ENCODE measurements at places on chromosomes 5 and 9.

- no peak for DNase-seq
Observed at GRCh38 chr5:5480481-5481111, 58.1 kb downstream of the ICE1 start.

- DNase-seq = no peak
Observed at GRCh38 chr9:113431191-113431590, 20.6 kb downstream of the C9orf43 start.

- DNase-seq = no peak
Observed at GRCh38 chr5:180920710-180921109, 21.8 kb downstream of the BTNL8 start.

DNA sequence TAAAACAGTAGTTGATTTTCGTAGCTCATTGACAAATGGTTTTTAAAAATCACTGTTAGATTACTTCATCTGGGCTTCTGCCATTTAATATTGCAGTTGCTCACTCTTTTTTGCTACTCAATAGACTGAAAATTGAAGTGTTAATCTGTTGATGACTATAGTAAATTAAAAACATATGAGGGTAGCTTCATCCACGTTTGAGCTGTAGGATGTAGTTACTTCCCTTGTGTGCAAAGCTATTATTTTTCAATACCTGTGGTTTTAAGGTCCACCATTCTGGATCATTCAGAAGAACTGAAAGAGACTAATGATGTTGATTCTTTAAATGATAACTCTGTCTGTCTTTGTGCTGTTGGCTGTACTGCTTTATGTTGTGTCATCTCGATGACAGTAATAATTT lies 74.7 kb downstream of the LNPEP start:
- DNase-seq = no peak

GRCh38 chr9:15135164-15135792 lies 171.7 kb downstream of the TTC39B start:
- DNase-seq = peak; percentile 49

- no peak for DNase-seq
Observed at GRCh38 chr9:89892920-89893319, 288.1 kb downstream of the GADD45G start.

GRCh38 chr5:112419986-112420864 lies 1.1 kb upstream of the EPB41L4A start:
- peak; percentile 87 for DNase-seq

DNA sequence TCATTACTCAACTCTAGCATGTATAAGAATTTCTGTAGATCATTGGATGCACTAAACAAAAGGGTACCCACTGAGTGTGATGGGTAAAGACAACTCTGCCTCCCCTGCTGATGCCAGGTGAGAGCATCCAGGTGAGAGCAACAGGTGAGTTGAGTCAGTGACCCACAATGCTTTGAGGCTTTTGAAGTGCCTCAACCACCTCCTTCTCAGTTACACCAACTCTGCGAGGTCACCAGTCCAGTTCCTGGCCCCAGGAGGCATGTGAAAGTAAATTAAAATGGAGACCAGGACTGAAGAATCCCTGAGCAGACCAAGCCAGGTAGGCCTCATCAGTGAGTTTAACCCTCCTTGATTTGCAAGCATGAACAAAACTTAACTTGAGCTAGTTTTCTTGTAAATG lies 505.8 kb downstream of the EBF1 start:
- no peak for DNase-seq

DNA sequence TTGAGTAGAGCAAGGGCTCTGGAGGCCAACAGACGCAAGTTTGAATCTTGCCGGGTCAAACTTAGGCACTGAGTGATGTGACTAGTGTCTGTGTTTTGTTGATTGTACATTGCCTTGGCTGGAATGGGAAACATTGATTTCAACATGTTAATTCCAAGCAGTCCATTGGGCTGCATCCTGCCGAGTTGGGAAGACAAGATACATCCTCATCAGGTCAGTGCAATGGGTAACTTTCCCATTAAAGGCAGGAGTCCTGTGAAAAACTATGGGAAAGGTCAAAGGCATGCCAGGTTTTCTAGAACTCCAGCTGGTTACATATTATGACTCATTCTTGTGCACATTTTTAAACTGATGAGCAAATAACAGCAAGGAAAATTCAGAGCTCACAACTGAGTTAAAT lies 126.5 kb upstream of the ABCA1 start:
- no peak for DNase-seq

DNA sequence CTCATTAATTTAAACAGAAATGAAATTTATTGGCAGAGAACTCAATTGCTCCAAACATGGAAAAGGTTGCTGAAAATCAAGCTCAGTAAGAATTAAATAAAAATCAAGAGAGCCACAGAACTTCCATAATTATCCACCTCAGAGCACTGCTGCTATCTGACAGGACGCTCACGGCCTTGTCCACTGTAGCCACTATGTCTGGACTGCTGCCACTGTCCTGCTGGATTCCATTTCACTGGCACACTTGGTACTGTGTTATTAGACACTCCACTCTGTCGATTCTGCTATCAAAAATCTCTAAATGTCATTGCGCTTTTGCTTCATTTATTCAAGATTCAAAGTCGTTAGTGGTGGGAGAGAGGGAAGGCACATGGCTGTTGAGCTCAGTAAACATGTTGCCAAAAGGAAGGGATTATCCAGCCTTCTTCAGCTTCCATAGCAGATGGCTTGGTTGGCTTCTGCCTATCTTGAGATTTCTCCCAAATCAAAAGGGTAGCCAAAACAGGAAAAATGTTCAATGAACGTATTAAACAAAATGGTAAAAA lies 815.0 kb downstream of the CDH18 start:
- DNase-seq = no peak

GRCh38 chr5:126182971-126183695 lies 240.1 kb upstream of the GRAMD2B start:
- DNase-seq = no peak

- no peak for DNase-seq
Observed at GRCh38 chr5:77871946-77872345, 95.8 kb upstream of the TBCA start.

- no peak for DNase-seq
Observed at GRCh38 chr5:172805018-172805683, 28.9 kb upstream of the ERGIC1 start.

DNA sequence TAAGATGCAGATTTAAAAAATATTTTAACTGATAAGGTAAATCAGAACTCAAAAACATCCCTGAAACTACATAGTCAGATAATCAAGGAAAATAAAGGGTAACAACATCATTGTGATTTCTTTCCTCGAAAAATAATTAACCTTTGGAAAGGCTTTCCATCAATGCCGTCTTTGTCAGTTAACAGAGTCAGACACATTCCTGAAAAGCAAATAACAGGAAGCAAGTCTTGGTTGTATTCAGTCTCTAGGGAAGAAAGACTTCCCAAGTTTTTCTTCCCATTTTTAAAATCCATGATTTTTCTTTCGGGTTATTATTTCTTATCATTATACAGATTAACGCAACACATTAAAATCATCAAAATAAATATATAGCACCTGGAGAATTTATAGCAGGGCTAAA lies 256.4 kb upstream of the CDH6 start:
- no peak for DNase-seq

- peak; percentile 8 for DNase-seq
Observed at GRCh38 chr5:176406436-176407052, 9.8 kb downstream of the CLTB start.

- no peak for DNase-seq
Observed at GRCh38 chr9:135794361-135794885, 92.4 kb downstream of the KCNT1 start.

- DNase-seq = no peak
Observed at GRCh38 chr5:73126957-73127356, 6.6 kb downstream of the TMEM171 start.

GRCh38 chr5:44331471-44332050 lies 57.7 kb downstream of the FGF10 start:
- DNase-seq = no peak

GRCh38 chr9:133731876-133732638 lies 6.1 kb downstream of the SARDH start:
- DNase-seq = no peak

GRCh38 chr9:110814159-110814558 lies 145.6 kb downstream of the MUSK start:
- DNase-seq = no peak

DNA sequence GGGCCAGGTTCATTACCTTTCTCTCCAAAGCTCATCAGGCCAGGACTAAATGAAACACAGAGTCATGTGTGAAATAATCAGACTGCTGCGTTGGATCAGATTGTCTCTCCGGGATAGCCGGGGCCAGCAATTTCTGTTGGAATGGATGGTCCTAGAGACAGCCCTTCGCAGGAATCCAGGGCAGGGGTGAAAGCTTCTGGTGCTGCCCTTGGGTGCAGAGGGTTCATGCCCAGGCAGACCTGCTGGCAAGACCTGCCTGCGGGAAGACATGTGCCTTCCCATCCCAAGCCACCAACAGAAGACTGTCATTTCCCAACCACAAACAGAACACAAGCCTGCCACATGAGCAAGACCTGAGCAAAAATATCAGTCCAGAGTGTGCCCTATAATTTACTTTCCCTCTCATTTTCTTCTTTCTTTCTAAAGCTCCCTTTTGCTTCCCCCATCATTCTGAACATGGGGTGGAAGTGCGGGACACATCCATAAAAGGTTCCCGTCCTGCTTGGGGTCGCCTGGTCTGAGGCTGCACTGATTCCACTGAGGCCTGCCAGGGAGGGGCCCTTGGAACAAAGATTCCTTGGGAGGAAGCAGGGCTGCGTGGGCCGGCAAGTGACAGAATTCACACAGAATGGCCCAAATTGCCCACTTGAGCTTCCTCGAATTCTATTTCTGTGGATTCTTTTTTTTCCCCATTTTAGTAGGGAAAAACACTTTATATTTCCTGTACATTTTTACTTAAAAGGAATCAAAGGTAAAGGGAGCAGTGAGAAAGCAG lies 57.3 kb downstream of the UBE2QL1 start:
- no peak for DNase-seq

DNA sequence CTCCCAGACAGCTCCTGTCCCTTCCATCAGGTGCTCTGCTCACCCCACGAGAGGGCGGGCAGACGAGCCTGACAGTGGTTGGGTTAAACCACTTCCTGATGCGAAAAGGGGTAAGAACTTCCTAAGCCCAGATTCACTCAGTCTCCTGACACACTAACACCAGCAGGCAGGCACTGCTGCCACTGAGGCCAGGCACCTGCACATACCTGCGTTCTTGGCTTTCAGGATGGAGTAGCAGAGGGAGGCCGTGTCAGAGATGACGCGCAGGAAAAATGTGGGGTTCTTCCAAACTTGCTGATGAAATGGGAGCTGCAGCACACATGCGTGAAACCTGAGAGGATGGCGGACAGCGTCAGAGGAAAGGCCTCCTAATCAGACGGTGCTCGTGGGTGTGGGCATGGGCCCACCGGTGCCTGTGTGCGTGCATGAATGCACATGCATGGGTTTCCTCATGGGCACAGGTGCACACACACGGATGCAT lies 29.9 kb downstream of the SLC6A18 start:
- DNase-seq = no peak

DNA sequence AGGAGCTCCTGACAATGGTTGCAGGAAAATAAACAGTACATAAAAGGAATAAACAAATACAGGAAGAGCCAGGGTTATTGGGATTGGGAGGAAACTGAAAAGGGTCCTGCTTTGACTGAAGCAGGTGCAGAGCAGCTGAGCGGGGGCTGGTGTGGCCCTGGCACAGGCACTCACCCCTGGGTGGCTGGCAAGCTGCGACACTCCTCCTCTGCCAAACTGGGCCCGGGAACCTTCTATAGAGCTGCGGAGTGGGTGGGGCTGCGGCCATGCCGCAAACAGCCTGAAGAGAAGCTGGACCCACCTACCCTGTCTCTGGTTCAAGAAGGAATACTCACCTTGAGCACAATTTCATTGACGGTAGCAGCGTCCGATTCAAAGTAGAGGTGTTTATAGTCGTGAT lies 182.5 kb downstream of the GAPVD1 start:
- DNase-seq = no peak

GRCh38 chr9:94725293-94725692 lies 1.2 kb upstream of the AOPEP start:
- DNase-seq = no peak

DNA sequence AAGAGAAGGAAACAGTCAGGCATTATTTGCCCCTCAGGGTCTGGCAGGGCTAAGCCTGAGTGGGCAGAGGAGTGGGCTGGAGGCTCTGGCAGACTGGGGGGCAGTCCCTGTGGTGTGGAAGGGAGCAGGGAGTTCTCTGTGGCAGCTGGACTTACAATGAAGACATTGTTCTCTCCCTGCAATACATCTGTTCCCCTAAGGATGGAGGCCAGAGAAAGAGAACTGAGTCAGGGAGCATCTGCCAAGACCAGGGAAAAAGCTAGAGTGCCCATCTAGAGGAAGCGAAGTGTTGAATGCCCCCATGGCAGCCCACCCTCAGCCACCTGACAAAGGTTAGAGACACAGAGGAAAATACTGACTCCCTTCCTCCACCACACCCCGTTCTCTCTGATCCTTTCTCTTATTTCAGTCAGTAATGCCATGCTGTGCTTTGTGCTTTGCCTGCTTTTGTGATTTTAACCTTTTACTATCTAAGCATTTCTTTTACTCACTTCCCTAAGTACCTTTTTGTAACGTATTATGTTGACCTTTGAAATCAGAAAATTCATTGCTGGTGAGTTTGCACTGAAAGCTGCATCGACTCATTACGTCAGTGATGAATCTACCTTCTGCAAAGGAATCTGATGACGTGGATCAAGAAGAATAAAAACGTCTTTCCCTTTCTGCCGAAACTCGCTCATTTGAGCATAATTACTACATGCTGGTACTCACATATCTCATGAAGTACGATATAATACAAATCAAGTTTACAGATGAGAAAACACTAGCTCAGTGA lies 76.0 kb downstream of the ACTL7B start:
- no peak for DNase-seq

GRCh38 chr5:116574367-116575325 lies at the start of gene SEMA6A:
TSS of gene SEMA6A (minus strand) at chr5:116574823. CDS start at chr5:116504944, 69,879 bp downstream.
- peak; percentile 96 for DNase-seq

DNA sequence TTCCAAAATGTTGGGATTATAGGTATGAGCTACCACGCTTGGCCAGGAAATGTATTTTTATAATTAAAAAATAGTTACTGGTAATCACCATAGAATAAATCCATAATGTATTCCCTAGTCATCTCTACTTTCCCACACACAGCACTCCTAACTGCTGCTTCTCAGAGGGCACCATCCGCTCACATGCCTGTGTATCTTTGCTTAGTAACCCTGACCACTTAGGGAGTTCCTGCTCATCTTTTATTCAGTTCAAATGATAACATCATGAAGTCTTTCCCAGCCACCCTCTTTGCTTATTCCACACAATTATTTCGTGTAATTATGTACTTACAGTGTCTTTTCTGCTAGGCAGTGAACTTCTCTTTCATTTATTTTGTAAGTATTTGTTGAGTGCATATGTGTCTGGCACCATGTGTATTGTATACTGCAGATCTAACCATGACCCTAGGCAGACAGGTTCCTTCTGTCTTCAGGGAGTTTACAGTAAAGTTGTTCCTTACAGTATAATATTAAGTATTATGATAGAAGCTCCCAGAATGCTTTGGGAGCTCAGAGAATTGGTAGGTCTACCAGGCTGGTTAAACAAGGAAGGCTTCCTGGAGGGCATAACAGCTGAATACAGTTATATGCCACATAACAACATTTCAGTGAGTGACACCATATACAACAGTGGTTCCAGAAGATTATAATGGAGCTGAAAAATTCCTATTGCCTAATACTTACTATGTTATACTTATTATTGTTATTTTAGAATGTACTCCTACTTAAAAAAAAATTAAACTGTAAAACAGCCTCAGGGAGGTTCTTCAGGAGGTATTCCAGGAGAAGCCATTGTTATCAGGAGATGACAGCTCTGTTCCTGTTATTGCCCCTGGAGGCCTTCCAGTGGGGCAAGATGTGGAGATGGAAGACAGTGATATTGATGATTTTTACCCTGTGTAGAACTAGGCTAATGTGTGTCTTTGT lies 39.2 kb downstream of the DCAF10 start:
- DNase-seq = no peak

Measured in transverse colon (tissue), 4 donors.